CD4-positive, alpha-beta T cell treated with Interleukin-21 for 1 hour (primary cell): ENCODE measurements at places on chromosomes 2 and 18.
A peak's percentile ranks its signal among the peaks of the same experiment; 100 is the strongest.

DNA sequence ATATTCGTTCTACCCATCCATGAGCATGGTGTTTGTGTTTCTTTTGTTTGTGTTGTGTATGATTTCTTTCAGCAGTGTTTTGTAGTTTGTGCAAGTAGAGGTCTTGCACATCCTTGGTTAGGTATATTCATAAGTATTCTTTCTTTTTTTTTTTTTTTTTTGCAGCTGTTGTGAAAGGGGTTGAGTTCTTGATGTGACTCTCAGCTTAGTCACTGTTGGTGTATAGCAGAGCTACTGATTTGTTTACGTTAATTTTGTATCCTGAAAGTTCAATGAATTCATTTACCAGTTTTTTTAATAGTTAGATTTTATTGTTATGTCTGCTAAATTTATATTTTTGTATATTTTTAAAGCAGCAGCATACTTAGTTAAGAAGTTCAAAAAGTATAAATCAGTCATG is 834.4 kb upstream of the NRXN1 start:
- no peak for DNase-seq

GRCh38 chr18:63539904-63540510 is 2.2 kb upstream of the SERPINB12 start:
- DNase-seq, result no peak

DNA sequence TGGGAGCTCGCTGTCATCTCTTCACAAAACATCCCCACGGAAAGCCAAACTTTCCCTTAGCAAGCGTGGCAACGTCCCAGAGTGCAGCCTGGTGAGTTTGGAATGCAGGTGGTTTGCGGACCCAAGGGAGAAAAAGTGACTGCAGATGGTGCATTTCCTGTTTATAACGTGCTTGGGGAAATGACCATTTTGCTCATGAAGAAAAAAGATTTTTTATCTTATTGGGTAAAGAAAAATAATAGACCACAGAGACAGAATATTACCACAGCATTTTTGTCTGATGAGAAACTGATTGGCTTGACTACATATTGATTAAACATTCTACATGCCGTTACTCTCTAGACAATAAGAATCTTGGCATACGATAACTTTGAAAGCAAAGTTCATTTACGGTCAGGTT is 136.5 kb downstream of the COPS8 start:
- no peak for DNase-seq

DNA sequence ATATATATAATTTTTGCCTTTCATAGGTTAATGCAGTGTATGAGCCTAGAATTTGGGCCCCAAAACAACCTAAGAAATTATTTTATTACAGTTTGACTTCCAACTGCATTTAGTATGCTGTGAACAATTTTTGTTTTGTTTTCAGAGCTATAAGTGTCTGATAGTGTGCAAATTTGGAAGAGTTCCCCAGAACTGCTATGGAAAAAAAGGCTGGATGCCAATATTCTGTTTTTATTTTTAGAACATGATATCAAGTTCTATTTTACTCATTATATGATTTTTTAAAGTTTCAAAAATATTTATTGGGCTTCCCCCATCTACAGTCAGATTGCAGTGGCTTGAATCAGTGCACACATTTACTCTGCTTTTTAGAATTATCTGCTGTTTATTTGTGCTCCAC is 42.6 kb downstream of the MRPS9 start:
- no peak for DNase-seq

- no peak for DNase-seq
These were observed 155.5 kb downstream of the ZFP36L2 start for GRCh38 chr2:43070676-43071502.

DNA sequence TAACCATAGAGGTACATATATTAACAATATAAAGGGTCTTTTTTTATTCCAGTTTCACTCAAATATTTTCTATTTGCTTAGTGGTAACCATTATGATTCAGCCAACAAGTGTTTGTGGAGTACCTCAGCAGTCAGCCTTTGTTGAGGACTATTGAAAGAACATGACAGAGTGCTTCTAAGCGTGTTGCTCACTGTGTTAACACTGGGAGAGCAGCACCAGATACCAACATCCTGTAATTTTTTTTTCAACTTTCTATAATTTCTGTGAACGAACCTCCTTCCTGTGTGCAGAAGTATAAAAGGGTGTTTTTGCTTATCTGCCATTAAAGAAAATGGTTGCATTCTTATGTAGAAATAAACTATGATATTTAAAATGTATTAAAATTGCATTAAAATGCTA is 239.0 kb downstream of the PHLPP1 start:
- no peak for DNase-seq

GRCh38 chr2:203673933-203674332 is 32.5 kb upstream of the CD28 start:
- DNase-seq, result peak; percentile 12

DNA sequence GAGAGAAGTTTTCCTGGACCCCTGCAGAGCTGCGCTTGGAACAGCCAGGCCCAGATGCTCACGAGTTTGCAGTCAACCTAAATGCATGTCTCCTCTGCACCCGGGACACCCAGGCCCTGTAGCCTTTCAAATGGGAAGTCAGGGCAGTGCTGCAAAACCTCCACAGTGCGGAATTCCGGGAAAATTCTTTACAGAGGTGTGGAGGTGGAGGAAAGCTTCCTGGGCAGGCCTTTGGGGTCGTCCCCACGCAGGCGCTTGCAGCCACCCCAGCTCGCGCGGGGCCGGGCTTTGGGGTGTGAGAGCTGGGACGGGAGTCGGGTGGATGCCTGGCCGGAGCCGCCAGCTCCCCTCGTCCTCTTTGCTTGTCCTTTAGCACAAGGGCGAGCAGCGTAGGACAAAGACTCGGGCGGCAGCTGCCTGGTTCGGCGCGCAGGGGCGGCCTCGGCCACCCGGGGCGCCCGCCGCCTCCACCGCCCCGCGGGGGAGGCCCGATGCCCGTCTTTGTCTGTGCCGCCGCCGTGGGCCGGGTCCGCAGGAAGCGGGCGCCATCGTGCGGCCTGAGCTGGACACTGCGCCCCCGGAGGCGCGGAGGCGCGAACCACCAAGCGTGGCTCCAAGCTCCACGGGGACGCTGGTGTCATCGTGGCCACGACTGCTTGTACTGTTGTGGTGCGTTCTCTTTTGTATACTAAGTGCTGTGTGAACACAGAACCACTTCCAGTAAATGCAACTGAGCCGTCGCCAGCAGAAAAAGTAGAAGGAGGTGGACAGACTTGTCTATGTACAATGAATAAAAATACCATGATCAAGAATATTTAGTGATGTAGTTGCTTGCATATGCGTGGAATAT is 28.2 kb upstream of the BCL11A start:
- DNase-seq, result peak; percentile 57

DNA sequence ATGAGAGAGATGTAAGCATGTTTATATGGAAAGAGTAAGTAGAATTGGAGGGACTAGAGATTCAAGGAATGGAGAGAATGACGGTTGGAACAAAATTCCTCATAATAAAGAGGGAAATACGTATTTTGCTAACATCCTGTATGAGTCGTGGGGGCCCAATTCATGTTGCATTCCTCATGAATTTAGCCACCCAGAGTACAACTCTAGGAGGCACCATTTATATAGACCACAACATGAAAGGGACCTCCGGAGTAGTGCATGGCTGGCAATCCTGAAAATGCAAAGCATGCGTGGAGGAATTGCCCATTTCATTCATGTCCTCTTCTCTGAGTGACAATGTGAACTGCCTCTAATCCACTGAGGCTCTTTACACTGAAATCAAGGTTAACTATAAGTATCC is 168.2 kb downstream of the ZEB2 start:
- no peak for DNase-seq

GRCh38 chr2:52222128-52222527 is 1190.2 kb upstream of the NRXN1 start:
- no peak for DNase-seq

- DNase-seq, result no peak
These were observed 3.4 kb downstream of the IRS1 start for GRCh38 chr2:226796012-226796839.
